Stimulated activated CD8-positive, alpha-beta memory T cell treated with anti-CD3 and anti-CD28 coated beads, Interleukin-4, amount 100 ng/mL, for 1 hour (primary cell): ENCODE measurements at places on chromosomes 3 and 15.

DNA sequence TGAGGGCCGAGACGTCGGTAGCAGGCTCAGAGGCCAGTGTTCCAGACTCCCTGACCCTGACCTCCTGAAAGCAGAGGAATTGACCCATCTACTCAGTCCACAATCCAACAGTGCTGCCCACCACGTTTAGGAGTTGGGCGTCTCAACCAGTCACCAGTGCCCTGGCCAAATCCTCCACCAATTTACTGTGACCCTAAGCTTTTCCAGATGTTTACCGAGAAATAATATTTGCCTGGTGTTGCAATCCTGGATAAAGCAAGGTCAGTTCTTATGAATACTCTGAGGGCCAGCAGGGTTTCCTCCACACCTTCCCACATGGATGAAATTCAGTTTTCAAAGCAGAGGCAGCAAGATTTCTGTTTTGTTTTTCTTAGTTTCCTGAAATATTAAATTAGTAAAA, 7.5 kb upstream of the APOD start:
- DNase-seq = no peak

GRCh38 chr3:31465999-31466398, 66.7 kb upstream of the STT3B start:
- DNase-seq = no peak

DNA sequence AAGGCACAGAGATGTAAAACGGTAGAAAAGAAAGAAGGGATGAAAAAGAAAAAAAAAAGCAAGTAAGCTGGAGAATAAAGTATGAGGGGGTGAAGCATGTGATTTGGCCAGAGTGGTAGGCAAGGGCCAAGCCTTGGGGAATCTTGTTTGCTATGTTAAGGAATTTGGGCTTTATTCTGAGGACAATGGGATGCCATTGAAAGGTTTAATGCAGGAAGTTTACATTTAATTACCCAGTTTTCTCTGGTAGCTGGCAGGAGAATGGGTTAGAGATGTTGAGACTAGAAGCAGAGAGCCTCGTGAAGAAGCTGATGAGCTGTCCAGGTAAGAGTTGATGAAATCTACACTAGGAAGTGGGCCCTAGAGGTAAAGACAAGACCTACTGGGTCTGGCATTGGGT, 455.9 kb downstream of the PDCD6IP start:
- no peak for DNase-seq

DNA sequence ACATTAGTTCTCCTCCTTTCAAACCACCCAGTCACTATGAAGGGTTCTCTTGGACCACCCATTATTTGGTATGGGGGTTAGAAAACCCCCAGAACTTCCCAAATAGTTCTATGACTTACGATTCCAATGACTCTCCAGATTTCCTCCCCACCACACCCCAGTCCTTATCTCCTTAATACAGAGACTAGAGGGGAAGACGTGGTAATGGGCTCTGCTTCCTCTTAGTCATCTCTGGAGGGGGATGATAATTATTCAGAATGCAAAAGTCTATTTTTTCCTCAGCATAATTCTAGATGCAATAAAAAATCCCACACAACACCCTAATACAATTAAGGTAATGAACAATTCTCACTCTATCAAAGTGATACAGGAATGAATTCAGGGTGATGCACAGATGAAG, 48.9 kb upstream of the CFAP161 start:
- no peak for DNase-seq

GRCh38 chr3:97076673-97077072, 262.3 kb downstream of the EPHA6 start:
- DNase-seq = no peak

DNA sequence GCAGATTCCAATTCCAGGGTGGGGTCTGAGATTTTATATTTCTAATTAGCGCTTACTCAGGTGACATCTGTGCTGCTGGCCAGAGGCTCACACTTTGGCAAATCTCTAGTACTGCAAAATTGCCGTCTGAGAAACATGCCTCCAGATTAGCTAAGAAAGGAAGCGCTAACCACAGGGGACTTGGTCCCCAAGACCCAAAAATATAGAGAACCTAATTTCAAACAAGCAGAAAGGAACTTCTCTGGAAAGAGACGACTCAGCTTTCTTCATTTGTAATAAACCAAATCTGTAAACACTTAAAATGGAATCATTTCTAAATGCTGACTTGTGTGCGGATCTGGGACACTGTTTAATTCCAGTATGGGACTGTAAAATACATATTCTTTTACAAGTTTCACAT, 55.7 kb downstream of the B3GNT5 start:
- no peak for DNase-seq

GRCh38 chr3:29478611-29479010, 197.7 kb downstream of the RBMS3 start:
- DNase-seq = no peak

DNA sequence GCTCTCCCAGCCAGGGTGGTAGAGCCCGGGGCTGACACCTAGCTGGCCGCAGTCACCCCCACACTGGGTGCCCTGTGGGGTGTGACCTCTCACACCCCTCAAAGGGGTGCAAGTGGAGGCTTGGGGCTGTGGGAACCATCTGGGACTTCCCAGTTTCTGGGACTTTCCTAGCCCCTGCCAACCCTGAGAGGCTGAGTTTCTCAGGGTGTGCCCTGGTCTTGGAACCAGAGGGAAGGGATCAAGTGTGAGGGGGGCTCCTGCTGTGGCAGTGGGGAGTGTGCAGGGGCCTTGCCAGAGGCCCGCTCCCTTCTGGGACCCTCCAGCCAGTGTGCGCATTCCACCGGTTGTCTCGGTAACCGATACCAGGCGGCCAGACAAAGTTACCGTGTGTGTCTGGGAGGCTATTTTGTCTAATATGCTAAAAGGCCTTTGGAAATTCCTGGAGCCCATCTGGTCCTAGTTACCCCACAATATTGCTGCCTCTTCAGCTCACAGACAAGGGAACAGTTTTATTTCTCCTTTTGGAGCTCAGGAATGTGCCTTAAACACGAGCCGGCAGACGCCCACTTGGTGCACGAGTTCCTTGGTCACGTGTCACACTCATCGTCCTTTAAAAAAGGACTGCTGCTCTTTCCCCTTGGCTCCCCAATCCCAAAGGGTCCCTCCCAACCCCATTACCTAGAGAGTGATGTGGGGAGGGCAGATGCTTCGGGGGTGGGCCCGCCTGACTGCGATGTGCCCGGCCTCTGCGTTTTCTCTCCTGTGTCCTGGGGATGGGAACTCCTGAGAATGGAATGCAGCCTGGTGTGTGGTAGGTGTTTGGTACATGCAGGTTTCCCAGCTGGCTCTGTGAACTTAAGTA, 33.2 kb downstream of the HDAC11 start:
- no peak for DNase-seq

- no peak for DNase-seq
Measured at GRCh38 chr3:70646635-70647034, 334.2 kb upstream of the MDFIC2 start.

GRCh38 chr3:132660811-132661070, 612 bp downstream of the UBA5 start:
- DNase-seq = no peak

- no peak for DNase-seq
Measured at GRCh38 chr3:67540198-67540894, 114.1 kb downstream of the SUCLG2 start.

DNA sequence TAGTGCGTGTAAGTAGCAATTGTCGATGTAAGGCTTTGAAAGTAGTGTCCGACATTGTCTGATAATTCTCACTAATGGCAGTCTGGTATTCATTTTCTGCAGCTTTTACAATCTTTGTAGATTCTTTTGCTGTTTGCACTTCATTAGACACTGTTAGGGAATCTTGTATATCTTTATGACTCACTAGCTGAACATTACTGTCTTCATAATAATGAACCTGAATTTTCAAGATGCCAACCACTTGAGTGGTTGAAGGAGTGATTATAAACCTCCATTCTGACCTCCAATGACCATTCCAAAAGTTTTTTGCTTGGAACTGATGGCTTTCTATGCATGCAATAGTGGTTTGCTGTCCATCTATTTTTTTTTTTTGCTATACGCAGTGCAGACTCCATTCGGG, 76.4 kb upstream of the MFGE8 start:
- no peak for DNase-seq

GRCh38 chr15:29920515-29920914, 98.2 kb upstream of the TJP1 start:
- DNase-seq = no peak

- DNase-seq = no peak
Measured at GRCh38 chr3:160709477-160710182, 32.7 kb downstream of the ARL14 start.

- no peak for DNase-seq
Measured at GRCh38 chr3:9035473-9035872, 72.2 kb upstream of the RAD18 start.

DNA sequence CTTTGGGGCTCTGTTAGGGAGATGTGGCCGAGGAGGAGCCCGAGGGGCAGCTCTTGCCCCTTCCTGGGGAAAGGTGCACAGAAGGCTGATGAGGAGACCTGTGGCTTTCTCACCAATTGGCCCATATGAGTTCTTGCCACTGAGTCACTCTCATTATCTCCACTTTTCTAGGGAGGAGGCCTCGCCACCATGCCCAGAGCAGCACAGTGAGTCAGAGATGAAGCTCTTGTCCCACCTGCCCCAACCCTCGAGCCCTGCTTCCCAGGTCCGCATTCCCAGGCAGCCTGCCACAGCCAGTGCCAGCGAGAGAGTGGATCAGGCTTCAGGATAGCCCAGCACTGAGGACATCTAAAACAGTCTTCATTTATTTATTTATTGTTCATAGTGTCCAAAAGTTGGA, 53.5 kb downstream of the AMOTL2 start:
- DNase-seq = no peak

DNA sequence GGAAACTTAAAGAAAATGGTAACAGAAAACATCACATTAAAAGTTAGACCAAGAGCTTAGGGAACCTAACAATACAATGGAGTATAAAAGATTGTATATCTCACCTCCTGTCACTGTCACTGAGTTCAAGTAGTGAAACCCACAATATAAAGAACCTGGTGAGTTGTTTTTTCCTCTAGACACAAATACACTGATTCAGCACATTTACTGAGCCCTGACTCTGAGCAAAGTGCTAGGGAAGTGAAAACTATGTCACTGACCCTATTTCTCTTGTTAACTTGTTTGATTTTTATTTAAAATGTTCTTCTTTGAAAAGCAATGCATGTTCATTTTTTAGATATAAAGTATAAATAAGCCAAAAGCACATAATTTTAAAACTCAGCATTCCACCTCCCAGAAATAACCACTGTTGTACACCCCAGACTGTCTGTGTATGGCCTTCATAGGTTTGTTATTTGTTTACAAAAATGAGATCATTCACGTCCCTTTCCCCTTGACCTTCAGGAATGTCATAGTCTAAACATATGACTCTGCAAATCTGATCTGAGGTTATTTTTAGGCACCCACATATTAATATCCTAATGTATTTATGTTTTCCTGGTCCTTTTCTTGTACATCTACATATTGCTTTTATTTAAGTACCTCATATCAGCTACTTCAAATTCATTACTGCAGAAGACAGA, 69.2 kb upstream of the CSTA start:
- DNase-seq = no peak

DNA sequence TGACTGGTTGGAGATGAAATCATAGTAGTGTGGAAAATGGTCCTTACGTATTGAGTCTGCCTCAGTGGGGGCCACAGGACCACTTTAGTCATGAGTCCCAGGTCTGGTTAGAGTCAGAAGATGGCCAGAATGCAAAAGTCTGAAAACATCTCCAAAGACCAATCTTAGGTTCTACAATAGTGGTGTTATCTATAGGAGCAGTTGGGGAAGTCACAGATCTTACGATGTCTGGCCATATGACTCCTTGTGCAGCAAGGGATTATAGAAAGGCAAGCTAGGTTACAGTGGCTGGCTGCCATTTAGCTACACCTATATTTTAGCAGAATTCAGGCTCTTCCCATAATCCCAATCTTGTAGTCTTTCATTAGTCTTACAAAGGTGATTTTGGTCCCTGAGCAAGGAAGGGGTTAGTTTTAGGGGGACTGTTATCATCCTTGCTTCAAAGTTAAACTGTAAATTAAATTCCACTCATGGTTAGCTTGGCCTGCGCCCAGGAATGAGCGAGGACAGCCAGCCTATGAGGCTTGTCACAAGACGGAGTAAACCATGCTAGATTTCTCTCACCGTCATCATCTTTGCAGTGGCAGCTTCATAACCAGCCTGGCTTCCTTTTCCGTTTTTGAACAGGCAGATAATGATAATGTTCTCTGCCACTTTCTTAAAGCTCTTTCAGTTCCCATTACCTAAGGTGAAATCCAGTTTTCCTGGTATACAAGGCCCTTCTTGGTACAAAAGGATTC, 134.1 kb downstream of the VPS8 start:
- DNase-seq = no peak
